Uterus (tissue), 4 donors: ENCODE measurements at places on chromosomes 2 and 18. TPM values are rescaled to one million over a fixed set of nuclear protein-coding genes. Genes with fewer than 3 reads are reported as not detected.

RGPD4 gene
- not detected for total RNA-seq

WDR54 gene
- total RNA-seq, result 12.3 TPM

FBXO11 gene
- 140 TPM for total RNA-seq

CPS1 gene
- total RNA-seq, result 0.29 TPM

ELOA2 gene
- total RNA-seq, result not detected

AQP12B gene
- total RNA-seq, result not detected

TMEM247 gene
- not detected for total RNA-seq

STON1 gene
- 55.6 TPM for total RNA-seq

GATA6 gene
- total RNA-seq, result 59.6 TPM

SH3BP4 gene
- total RNA-seq, result 21.8 TPM

TUBB8B gene
- total RNA-seq, result not detected

PDE1A gene
- total RNA-seq, result 83.1 TPM

TSN gene
- total RNA-seq, result 93.8 TPM

INPP5D gene
- 37.9 TPM for total RNA-seq

IL36G gene
- not detected for total RNA-seq

TPO gene
- not detected for total RNA-seq

SCYGR4 gene
- total RNA-seq, result not detected

CTNNA2 gene
- 2.3 TPM for total RNA-seq

OSGEPL1 gene
- 7.4 TPM for total RNA-seq

WDFY1 gene
- 30.9 TPM for total RNA-seq

LBX2 gene
- total RNA-seq, result not detected

CFAP53 gene
- total RNA-seq, result not detected

ALPI gene
- total RNA-seq, result not detected

UCN gene
- total RNA-seq, result 2.3 TPM

ARL4C gene
- total RNA-seq, result 3.1 TPM

CRACDL gene
- 9.9 TPM for total RNA-seq

RAB17 gene
- 0.26 TPM for total RNA-seq

CYRIA gene
- total RNA-seq, result 7.6 TPM

NOP58 gene
- 26.8 TPM for total RNA-seq

STRN gene
- total RNA-seq, result 29.0 TPM

CBLN2 gene
- total RNA-seq, result not detected

ANKAR gene
- 47.0 TPM for total RNA-seq

DNER gene
- 6.2 TPM for total RNA-seq

SOX11 gene
- total RNA-seq, result not detected

MEP1B gene
- total RNA-seq, result not detected

TMEM17 gene
- total RNA-seq, result 1.0 TPM

SLC14A1 gene
- total RNA-seq, result not detected

LRRTM4 gene
- total RNA-seq, result not detected

CCDC102B gene
- not detected for total RNA-seq

RNF125 gene
- total RNA-seq, result 3.2 TPM

LIMS4 gene
- total RNA-seq, result not detected

CFAP65 gene
- 2.6 TPM for total RNA-seq

NPHP1 gene
- 9.7 TPM for total RNA-seq

INHA gene
- not detected for total RNA-seq

CHRNG gene
- total RNA-seq, result not detected

C2orf92 gene
- total RNA-seq, result 10.4 TPM

DYNAP gene
- total RNA-seq, result not detected

SLC4A3 gene
- 3.0 TPM for total RNA-seq

AUP1 gene
- total RNA-seq, result 62.8 TPM

NRP2 gene
- 114 TPM for total RNA-seq

VWA3B gene
- 0.98 TPM for total RNA-seq

FHOD3 gene
- total RNA-seq, result 4.9 TPM

ALPG gene
- total RNA-seq, result not detected

FOXD4L1 gene
- total RNA-seq, result not detected

ATF2 gene
- 83.8 TPM for total RNA-seq
